H9 (cell line): ENCODE measurements at places on chromosomes 2 and 18. TPM values are rescaled to one million over a fixed set of nuclear protein-coding genes. Genes with fewer than 3 reads are reported as not detected.

Gene EML6
- 0.64 and 1.5 TPM in 2 replicates for total RNA-seq

Gene KCNG2
- 0.15 TPM in 1 of 2 replicates, not detected in the other for total RNA-seq

DNA sequence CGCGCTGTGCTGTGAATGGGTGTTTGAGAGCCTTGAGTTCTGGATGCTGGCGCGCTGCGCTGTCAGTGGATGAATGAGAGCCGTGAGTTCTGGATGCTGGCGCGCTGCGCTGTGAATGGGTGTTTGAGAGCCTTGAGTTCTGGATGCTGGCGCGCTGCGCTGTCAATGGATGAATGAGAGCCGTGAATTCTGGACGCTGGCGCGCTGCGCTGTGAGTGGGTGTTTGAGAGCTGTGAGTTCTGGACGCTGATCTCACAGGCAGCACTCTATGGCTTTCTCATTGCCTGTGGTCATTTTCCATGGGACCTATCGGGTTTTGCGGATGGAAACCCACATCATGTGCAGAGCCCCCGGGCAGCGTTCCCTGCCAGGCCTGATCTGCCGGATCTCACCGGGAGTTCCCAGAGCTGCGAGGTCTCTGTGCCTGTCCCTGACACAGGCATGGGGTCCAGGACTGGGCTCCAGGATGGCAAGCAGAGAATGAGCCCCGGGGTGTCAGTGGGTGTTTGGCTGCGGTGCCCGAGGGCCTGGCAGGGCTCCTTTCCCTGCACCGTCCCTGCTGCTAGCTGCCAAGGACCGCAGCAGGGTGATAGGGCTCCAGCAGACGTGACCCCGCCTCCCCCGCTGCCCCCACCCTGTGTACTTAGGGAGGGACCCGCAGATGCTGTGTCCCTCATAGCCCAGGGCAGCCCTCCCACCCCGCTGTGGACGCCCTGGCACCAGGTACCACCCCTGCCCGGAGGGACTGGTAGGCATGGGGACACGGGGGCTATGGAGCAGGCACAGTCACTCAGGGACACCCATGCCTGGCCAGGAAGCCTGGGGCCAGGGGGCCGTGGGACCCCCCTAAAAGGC is 9.7 kb downstream of the PDCD1 start:
- H3K27me3 ChIP-seq = peaks cover 2% of the 10 kb centered on the region; the same call in 1 of the 2 replicates
- H3K27ac ChIP-seq = no peak overlapping the region
- H3K4me3 ChIP-seq = no peak overlapping the region
- H3K4me1 ChIP-seq = no peaks in the 10 kb centered on the region
- H3K36me3 ChIP-seq = peaks cover 1% of the 10 kb centered on the region; the same call in 1 of the 3 replicates
- peak; percentile 23 for DNase-seq

GRCh38 chr2:69642709-69643601 is 584 bp downstream of the AAK1 start:
- H3K27me3 ChIP-seq = no peaks in the 10 kb centered on the region
- no peak overlapping the region for H3K27ac ChIP-seq
- H3K4me3 ChIP-seq = peak overlapping the region; percentile 95
- peaks cover 2% of the 10 kb centered on the region for H3K4me1 ChIP-seq
